Stimulated activated CD8-positive, alpha-beta memory T cell treated with anti-CD3 and anti-CD28 coated beads, Interleukin-4, amount 100 ng/mL, for 4 hours (primary cell): ENCODE measurements at places on chromosomes 5 and 9.

- DNase-seq: no peak
These were observed 298.8 kb downstream of the SLCO4C1 start for GRCh38 chr5:101997235-101997634.

GRCh38 chr5:85604786-85605185 is 1013.0 kb upstream of the COX7C start:
- no peak for DNase-seq

- no peak for DNase-seq
These were observed 13.5 kb downstream of the AFAP1L1 start for GRCh38 chr5:149285153-149285552.

DNA sequence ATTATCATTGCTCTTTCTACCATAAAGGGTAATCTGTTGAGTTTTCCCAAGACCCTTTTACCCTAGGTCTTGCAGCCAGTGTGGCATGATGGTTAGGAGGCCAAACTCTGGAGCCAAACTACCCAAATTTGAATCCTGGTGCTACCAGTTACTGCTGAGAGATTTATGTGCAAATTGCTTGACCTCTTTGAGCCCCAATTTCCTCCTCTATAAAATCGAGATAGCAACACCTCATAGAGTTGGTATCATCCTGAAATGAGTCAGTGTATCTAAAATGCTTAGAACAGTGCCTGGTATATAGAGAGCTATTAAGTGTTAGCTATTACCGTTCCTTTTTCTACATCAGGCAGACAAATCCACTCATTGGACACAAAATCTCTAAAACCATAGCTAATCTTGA is 43.0 kb downstream of the ACTBL2 start:
- DNase-seq: no peak

DNA sequence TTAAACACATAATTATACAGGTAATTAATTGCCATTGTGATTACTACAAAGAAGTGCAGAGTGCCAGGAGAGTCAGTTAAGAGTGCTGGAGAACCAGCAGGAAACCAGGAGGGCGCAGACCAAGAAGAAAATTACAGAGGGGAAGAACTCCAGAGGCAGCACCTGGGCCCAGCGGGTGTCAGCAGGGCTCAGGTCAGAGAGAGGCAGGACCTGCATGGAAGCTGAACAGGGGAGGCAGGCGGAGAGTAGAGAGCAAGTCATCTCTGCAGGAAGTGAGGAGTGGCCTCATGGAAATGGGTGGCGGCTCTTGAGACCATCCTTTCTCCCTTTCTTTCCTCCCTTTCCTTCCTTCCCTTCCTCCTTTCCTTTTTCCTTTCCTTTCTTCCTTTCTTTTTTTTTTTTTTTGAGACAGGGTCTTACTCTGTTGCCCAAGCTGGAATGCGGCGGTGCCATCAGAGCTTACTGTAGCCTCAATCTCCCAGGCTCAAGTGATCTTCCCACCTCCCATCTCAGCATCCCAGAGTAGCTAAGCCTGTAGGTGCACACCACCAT is 4.0 kb upstream of the ZBTB34 start:
- no peak for DNase-seq
